ENCODE measurements at places on chromosomes 11 and 22.

DNA sequence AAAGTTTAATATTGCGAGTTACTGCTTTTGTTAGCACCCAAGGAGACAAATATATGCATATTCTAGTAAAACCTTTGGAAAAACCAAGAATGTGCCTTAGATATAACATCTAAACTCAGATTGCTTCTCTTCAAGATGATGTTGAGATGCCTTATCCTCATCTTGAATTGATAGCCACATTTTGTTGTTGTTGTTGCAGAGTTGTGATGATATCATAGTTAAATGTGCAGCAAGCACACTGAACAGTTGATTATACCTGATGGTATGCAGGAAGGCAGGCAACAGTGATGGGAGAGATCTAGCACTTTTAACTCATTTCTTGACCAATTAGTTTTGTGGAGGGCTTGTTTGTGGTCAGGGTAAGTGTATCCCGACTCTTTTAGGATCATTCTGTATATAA is 48.0 kb downstream of the KDM2A start:
- no peak for DNase-seq

GRCh38 chr11:70761094-70761907 is 363.0 kb downstream of the CTTN start:
- no peak for DNase-seq

- no peak for DNase-seq
These were observed 348.9 kb upstream of the NCAM1 start for GRCh38 chr11:112612250-112612849.

- DNase-seq, result no peak
These were observed 10.1 kb downstream of the BMAL1 start for GRCh38 chr11:13287681-13288080.

- peak; percentile 4 for DNase-seq
These were observed 65.1 kb upstream of the LRRC55 start for GRCh38 chr11:57116654-57117053.

DNA sequence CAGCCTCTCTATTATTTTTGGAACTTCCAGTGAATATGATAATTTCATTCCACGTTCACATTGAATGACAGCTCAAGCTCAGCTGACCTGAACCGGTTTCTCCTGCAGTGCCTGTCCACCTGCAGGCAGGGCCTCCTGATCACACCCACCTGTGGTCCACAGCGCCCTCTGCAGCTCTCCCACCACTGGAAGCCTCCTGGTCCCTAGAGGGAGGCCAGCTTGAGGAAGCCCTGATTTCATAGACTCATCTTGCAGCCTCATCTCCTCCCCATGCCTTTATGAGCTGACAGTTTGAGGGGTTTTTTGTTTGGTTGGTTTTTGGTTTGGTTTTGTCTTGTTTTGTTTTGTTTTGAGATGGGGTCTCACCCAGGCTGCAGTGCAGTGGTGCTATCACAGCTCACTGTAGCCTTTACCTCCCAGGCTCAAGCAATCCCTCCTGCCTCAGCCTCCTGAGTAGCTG is 29.9 kb upstream of the MALAT1 start:
- peak; percentile 52 for DNase-seq

DNA sequence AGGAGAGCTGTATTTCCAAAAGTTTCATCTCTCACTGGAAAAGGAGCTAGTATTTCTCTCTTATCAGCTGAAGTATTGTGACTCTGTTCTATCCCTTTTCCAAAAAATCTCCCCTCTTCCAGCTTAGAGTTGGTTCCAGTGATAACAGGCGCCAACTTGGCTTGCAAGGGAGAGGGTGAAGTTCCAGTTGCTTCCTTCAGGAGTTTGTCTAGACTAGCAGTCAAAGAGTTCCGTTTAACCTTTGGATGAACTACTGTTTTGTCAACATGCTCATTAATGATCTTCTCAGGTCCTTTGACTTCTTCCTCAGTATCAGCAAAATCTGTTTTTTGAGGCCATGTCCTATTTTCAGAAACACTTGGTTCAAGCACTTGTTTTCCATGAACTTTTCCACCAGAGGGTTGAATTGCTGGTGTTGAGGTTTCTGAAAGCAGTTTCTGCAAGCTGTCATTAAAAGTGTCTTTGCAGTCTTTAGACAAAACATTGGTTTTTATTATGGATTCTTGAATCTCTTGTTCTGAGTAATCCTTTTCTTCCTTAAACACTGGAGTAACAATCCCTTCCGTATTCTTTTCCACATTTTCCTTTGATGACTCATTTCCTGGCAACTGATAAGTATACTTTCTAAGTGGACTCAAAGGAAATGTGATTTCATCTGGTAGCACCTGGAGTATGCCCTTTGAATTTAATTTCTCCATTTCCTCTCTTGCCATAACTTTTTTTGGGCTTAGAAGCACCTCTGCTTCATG is 39.7 kb upstream of the CCDC89 start:
- DNase-seq, result no peak

- no peak for DNase-seq
These were observed 3.4 kb downstream of the EMID1 start for GRCh38 chr22:29208879-29209623.

- no peak for DNase-seq
These were observed 77.0 kb downstream of the RPL27A start for GRCh38 chr11:8759634-8760033.

DNA sequence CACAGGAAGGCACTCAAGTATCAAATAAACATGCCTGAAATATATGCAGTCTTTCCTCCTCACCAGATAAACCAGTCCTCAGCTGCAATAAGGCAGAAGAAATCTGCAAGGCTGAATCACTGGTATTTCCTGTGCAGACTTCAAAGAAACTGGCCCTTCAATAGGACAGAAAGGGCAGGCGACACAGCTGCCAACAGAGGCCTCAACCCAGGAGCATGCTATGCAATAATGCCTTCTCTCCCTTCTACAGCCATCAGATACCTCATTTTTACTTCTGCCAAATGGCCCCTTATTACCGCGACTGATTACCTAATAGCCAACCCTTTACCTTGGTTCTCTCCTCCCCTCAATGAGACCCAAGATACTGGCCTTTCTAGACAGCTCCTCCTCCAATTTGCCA is 8.0 kb downstream of the NUMA1 start:
- DNase-seq, result no peak

DNA sequence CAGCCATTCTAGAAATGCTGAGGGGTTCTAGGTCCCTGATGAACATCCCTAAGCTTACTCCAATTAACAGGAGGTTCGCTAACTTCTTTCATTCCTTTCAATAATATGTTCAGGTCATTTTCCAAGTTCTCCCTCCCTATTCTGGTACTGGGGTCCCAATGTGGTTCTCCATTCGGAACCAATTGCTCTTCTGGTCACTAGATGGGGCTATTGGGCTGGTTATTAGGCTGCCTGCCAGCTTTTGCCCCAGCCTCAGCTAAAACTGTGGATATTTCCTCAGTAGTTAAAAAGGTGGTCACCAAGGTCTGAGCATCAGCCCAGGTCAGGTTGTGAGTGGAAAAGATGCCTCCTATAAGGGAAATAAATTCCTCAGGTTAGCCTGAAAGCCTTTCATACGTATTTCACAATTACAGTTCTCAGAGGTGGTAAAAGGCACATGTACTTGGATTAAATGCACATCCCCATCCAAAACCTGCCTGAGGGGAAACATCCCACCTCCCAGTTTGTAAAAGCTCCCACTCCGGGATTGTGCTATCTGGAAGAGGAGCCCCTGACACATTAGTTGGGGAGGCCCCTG is 161.1 kb upstream of the CCDC179 start:
- no peak for DNase-seq

GRCh38 chr11:118914178-118914918 is 11.4 kb downstream of the BCL9L start:
- DNase-seq, result no peak

GRCh38 chr11:83693306-83693992 is 407.3 kb upstream of the CCDC90B start:
- no peak for DNase-seq

DNA sequence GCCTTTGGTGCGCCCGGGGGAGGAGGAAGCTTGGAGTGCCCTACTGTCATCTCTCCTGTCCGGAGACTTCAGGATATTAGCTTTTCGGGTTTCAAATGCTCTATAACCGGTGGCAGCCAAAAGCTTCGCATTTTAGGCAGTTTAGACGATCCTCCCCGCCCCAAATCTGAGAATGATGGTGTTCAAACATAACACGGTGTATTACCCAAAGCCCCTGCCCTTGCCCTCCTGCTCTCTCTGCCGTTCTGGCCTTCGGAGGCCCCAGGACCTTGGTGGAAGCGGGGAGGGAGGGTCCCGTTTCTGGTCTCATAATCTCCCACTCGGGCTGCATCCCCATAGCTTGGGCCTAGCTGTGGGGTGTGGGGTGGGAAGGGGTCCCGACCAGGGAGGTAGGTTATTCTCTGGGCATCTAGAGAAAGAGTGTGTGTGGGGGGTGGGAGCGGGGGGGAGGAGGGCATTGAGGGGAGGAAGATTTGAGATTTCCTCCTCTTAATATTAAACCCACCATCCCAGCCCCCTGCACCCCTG is 2.3 kb downstream of the PKNOX2 start:
- no peak for DNase-seq

GRCh38 chr11:118439646-118440045 is 3.4 kb downstream of the KMT2A start:
- no peak for DNase-seq

DNA sequence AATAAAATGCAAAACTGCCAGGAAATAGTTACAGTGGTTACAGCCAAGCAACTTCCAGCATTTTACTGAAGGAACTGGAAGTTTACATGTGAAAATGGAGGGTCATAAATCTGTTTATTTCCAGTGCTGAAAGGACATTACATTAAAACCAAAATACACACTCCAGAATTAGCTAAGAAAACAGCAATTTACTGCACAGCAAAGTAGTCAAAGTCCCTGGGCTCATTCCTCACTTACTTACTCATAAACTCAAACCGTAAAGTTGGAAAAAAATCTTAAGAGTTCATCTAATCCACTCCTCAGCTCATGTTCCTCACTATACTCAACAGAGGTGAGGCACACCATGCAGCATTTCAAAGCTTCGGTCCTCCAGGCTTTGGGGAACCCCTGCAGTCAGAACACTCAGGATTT is 17.4 kb downstream of the CTSC start:
- no peak for DNase-seq

DNA sequence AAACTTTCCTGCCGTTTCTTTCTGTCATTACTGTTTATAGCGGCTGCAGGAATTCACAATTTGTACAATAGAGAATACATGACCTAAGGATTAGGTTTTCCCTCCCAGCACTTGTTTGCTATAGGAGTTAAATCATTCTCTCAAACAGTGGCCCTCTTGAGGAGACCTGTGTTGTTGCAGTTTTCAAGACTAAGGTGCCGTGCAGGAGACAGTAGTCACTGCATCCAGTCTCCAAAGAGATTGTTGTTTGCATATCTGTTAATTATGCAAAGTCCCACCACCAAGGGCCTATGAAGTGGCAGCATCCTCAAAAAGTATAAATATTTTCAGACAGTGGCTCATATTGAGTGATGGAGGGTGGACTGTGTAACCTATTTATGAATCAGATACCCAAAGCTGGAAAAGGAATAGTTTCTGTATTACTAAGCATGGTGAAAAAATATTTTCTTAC is 2.3 kb downstream of the PRSS23 start:
- no peak for DNase-seq

DNA sequence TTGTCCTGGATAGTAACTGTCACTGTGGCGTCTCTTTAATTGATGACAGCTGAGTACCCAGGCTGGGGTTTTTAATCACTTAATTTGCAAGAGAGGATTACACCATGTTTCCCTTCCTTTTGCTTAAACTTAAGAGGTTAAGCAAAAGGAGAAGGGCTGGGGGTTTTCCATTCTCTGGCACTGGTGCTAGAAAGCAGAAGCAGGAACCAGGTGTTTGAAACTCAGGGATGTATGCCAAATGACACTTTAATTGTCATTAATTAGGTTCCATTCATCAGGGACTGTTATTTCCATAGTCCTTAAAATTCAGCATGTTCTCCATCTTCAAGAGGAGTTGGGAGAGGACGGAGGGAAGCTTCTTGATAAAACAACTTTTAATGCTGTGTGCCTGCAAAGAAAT is 746.2 kb downstream of the NELL1 start:
- no peak for DNase-seq

DNA sequence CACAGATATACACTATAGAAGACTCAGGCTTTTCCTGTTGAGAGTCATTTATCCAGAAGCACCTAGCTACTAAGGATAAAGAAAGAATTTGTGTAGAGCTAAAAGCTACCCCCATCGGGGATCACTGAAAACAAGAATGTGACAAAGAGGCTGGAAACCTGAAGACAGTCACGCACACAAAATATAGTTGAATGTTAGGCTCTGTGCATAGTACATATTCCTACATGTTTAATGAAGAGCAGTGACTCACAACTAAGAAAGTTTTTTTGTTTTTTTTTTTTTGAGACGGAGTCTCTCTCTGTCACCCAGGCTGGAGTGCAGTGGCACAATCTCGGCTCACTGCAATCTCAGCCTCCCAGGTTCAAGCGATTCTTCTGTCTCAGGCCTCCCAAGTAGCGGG is 8.4 kb downstream of the OR10V1 start:
- no peak for DNase-seq

DNA sequence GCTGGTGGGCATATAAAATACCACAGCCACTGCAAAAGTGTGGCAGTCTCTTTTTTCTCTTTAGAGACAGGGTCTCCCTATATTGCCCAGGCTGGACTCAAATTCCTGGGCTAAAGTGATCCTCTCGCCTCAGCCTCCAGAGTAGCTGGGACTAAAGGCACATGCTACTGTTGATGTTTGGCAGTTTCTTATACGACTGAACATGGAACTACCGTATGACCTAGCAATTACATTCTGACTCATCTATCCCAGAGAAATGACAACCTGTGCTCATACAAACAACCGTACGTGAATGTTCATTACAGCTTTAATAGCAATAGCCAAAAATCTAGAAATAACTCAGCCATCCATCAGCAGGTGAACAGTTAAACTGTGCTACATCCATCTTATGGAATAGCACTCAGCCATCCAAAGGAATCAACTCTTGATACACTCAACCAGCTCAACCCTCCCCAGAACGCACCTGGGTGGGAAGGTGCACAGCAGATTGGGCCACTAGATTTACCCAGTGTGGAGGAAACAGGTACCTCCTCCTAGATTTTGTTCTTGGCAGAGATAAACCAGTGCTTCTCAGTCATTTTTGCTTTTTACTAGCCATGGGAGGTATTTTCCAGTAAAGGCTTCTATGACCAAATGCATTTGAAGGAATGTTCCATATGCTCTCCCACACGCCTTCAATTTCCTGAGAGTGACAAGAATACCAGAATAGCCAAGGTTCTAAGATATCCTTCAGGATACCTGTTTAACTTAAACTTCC is 130.5 kb downstream of the MED15 start:
- no peak for DNase-seq

GRCh38 chr11:74557526-74557925 is 34.9 kb upstream of the POLD3 start:
- no peak for DNase-seq

DNA sequence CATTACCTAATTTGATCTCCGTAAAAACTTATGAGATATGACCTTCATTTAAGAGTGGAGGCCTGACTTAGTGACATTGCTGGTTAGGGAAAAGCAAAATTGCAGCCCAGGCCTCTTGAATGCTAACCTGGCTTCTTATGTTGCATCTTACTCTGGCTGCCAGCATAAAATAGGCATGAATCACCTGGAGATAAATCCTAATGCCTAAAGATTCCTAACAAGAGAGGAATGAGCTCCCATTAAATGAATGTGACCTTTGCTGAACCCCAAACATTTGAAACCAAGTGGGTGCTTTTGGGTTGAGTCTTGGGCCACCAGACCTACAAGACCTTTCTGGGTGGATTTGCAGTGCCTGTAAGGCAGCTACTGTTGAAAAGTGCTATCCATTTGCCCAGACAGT is 1145.6 kb upstream of the TENM4 start:
- no peak for DNase-seq

GRCh38 chr11:92917927-92918326 is 51.5 kb upstream of the MTNR1B start:
- no peak for DNase-seq

Data from GDM1 (cell line).